Transverse colon (tissue), 4 donors: ENCODE measurements at places on chromosomes 2 and 18.
A peak's percentile ranks its signal among the peaks of the same experiment; 100 is the strongest.

GRCh38 chr18:58413667-58414628 lies 214.9 kb downstream of the ALPK2 start:
- DNase-seq, result no peak

GRCh38 chr2:18387441-18388206 lies 172.8 kb downstream of the RDH14 start:
- peak; percentile 78 for DNase-seq

DNA sequence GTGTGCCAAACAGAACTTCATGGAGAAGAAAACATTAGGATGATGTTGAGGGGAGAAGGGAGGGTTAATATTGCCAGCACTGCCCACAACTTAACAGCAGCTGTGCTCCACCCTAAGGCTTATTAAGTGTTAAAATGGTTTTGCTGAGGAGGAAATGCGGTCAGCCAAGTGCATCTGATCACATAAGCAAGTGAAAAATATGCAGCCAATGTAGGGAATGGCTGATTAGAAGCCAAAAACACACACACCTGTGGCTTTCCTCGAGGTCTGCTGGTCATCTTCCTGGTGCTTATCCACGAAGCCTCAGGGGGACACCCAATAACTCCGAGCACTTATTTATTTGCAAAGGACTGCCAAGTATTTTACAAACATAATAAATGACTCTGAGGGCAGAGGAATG lies 66.3 kb upstream of the GPR45 start:
- DNase-seq, result no peak

- peak; percentile 22 for DNase-seq
Observed at GRCh38 chr2:215619989-215620388, 184.1 kb upstream of the FN1 start.

DNA sequence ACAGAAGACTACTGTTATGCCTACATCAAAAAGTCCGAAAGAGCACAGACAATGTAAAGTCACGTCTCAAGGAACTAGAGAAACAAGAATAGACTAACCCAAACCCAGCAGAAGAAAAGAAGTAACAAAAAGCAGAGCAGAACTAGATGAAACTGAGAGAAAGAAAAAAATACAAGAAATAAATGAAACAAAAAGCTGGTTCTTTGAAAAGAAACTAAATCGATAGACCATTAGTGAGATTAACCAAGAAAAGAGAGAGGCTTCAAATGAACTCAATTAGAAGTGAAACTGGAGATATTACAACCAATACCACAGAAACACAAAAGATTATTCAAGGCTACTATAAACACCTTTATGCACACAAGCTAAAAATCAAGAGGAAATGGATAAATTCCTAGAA lies 271.8 kb downstream of the MBD2 start:
- no peak for DNase-seq

- no peak for DNase-seq
Observed at GRCh38 chr2:161571051-161571429, 53.2 kb upstream of the SLC4A10 start.

GRCh38 chr2:57809230-57809629 lies 237.4 kb upstream of the VRK2 start:
- DNase-seq, result no peak

DNA sequence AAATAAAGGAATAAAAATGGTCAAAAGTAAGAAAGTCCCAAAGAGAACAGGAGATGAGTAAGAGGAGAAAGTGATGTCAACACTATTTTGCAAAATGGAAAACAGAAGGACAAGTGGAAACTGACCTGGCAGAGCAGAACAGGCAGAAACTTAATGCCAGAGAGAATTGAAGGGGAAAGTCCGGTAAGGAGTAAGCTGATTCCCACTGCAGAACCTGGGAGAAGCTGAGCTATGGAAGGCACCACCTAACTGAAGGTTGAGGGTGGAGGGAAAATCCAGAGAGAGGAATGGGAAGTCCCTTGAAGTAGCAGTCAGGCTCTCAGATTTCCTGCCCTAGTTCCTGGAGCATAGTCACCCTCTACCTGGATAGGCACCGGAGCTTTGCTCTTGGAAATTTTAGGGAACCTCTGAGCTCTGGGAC lies 59.8 kb downstream of the MOGAT1 start:
- no peak for DNase-seq

GRCh38 chr2:134839649-134840048 lies 1.2 kb downstream of the ACMSD start:
- DNase-seq, result no peak

- no peak for DNase-seq
Observed at GRCh38 chr18:33404244-33404873, 36.2 kb downstream of the CCDC178 start.

DNA sequence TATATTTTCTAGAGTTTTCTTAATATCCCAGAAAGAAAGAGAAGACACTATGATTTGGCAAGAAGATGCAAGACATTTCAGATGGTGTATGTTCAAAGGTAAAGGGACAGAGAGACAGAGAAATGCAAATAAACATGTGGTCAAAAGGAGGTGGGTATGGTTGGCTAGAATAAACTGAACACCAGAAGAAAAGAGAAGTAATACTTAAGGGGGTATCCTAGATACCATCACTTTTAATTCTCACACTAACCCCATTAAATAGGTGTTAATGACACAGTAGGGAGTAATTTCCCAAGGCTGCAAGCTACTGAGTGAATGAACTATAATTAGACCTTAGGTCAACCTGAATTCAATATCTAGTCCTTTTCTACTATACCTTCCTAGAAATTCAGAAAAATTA lies 111.2 kb upstream of the CD226 start:
- DNase-seq, result no peak

DNA sequence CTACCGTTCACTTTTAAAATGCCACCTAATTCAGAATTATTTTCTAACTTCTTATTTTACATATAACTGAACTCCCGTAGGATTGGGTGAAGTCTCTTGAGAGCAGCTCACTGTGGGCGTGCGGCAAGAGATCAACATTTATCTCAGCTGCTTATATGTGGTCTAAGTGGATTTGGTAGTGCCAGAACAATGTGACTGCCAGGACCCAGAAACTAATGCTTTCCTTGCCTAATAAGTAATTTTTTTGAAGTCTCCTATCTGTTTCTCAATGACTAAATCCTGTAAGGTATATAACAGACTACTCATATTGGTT lies 11.2 kb upstream of the NFE2L2 start:
- DNase-seq, result no peak

- no peak for DNase-seq
Observed at GRCh38 chr2:103873716-103874351, 980.1 kb upstream of the POU3F3 start.

- no peak for DNase-seq
Observed at GRCh38 chr2:58131191-58132011, 84.8 kb downstream of the VRK2 start.

DNA sequence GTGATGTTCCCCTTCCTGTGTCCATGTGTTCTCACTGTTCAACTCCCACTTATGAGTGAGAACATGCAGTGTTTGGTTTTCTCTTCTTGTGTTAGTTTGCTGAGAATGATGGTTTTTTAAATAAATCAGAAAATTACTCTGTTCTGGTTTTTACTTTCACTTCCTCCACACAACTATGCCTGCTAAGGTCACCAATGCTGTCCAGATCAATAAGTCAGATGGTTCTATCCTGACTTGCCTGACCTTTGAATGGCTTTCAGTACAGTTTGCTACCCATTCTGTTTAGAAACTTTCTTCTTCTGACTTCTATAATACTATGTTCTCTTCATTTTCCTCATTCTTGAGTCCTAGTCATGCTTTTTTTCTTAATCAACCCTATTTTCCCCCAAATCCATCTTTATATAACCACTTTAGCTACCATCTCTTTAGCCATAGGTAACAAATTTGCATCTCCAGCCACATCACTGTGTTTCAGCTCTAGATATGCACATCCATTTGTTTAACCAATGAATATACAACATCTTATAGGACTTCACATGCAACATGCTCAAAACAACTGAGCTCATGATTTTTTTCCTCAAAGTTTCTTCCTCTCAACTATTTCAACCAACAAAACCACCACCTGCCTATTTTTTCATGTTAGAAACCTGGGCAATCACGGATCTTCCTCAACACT lies 58.8 kb upstream of the SLC38A11 start:
- DNase-seq, result no peak

DNA sequence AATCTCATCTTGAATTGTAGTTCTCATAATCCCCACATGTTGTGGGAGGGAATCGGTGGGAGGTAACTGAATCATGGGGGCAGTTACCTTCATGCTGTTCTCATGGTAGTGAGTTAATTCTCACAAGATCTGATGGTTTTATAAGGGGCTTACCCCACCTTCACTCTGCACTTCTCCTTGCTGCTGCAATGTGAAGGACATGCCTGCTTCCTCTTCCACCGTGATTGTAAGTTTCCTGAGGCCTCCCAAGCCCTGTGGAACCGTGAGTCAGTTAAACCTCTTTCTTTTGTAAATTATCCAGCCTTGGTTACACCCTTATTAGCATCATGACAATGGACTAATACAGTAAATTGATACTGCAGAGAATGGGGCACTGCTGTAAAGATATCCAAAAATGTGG lies 57.9 kb downstream of the SCN7A start:
- DNase-seq, result no peak

GRCh38 chr2:40168032-40168431 lies 283.9 kb downstream of the SLC8A1 start:
- DNase-seq, result peak; percentile 31

DNA sequence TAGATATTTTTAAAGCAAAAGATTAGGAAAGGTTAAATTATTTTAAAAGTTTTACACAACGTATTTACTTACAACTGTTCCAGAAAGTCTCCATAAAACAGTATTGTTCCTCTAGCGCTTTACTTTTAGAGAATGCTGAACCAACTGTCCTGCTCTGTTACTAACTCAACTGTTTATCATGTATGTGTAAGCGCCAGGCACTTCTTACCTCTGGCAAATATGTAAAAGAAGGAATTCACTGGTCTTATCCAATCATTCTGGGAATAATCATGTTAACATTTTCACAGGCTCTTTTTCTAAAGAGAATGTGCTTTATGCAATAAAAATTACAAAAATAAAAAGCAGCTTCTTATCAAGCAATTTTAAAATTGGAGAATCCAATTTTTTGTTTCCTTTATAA lies 68.0 kb downstream of the COBLL1 start:
- no peak for DNase-seq

GRCh38 chr18:29855637-29856036 lies 1186.9 kb downstream of the DSC3 start:
- DNase-seq, result no peak

DNA sequence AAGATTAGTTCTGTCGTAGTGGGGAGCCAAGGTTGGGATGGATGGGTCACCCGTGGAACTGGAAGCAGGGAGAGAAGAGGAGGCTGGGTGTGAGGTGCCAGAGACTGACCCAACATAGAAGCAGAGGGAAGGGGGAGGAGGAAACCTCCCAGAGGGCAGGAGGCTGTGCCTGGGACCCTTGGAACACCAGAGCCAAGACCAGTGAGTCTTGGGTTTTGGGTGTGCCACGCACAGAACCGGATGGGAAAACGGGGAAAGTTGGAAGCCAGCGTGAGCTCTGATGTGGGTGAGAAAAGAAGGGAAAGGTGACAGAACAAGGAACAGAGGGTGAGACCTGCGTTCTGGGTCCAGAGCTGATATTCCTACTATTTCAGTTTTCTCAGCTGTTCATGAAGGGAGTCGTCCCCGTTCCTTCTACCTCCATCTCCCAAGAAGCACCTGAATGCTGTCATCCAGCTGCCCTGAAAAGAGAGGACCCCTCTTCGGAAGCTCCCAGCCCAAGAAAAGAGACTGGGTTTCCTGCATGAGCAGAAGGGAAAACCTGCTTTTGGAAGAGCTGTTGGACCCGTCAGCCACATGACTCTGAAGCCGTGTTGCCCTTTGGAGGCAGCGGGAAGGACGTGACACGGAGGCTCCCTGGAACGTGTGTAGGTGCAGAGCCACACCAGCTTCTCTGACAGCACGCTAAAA lies 250.1 kb downstream of the NDUFA10 start:
- DNase-seq, result no peak

DNA sequence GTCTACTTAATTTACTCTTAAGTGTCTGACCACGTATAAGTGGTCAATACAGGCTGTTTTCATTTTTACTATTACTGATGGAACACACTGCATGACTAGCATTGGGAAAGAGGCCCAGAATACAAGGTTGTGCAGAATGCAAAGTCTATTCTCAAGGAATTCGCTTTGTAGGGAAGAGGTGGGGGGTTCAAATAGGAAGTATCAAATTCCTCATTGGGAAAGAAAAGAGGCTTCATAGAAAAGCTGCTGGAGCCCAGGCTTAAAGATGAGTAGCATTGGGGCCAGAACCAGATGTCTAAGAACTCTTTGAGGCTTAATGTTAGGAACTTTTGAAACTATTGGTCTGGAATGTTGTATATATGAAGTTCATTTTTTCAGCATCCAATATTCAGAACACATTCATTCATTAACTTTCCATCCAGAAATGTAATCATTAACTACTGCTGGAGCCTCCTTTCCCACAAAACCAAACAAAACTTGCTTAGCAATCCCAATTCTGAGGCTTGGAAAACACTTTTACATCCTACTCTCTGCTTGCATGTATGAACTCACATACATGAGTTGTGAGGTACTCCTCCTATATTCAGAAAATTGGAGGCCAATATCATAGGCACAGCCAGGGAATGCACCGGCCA lies 994 bp upstream of the LRATD1 start:
- no peak for DNase-seq

DNA sequence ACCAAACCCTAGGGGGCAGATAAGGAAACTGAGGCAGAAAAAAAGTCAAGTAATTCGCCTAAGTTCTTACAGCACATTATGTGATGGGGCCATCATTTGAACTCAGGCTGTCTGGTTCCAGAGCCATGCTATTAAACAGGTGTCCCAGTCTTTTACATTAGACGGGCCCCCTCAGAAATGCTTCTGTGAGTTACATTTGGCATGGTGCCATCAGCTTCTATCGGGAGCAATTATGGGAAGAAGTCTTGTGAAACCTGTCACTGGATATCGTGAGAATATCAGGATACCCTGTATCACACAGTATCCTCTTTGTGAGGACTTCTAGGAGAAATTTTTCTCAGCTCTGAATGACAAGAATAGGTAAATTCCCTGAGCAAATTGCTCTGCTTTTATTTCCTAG lies 143.7 kb upstream of the NOSTRIN start:
- no peak for DNase-seq

DNA sequence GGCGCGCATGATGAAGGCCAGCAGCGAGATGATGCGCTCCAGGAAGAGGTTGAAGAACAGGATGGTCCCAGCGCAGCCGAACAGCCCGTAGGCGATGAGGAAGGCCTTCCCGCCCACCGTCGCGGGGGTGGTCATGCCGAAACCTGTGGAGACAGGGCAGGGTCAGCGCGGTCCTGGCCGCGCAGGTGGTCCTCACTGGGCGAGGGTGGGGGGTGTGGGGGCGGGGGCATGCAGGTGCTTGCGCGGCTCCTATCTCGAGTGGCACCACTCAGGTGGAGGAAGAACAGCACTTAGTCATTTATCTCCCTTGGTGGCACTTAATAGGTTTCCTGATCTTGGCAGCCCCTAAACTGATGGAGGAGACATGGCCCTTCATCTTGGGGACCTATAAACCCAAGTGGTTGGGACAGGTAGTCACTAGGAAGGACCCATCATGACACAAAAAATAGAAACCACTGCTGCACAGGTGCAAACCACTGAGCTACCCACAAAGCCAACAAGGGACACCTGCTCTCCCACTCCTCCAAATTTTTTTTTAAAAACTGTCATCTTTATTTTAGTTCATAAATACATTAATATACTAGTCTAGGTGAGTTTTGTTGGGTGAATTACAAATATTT lies 118.8 kb downstream of the MSH2 start:
- no peak for DNase-seq

GRCh38 chr2:54559593-54560145 lies 103.5 kb downstream of the SPTBN1 start:
- peak; percentile 48 for DNase-seq

- no peak for DNase-seq
Observed at GRCh38 chr2:33836628-33837027, 237.5 kb upstream of the FAM98A start.

GRCh38 chr2:20491739-20492531 lies 45.1 kb downstream of the RHOB start:
- no peak for DNase-seq

GRCh38 chr18:55858661-55859515 lies 270.9 kb upstream of the TCF4 start:
- no peak for DNase-seq
